ENCODE measurements at places on chromosomes 7 and 10.
A peak's percentile ranks its signal among the peaks of the same experiment; 100 is the strongest.

GRCh38 chr7:17554341-17555015 lies 256.0 kb downstream of the AHR start:
- DNase-seq: no peak

DNA sequence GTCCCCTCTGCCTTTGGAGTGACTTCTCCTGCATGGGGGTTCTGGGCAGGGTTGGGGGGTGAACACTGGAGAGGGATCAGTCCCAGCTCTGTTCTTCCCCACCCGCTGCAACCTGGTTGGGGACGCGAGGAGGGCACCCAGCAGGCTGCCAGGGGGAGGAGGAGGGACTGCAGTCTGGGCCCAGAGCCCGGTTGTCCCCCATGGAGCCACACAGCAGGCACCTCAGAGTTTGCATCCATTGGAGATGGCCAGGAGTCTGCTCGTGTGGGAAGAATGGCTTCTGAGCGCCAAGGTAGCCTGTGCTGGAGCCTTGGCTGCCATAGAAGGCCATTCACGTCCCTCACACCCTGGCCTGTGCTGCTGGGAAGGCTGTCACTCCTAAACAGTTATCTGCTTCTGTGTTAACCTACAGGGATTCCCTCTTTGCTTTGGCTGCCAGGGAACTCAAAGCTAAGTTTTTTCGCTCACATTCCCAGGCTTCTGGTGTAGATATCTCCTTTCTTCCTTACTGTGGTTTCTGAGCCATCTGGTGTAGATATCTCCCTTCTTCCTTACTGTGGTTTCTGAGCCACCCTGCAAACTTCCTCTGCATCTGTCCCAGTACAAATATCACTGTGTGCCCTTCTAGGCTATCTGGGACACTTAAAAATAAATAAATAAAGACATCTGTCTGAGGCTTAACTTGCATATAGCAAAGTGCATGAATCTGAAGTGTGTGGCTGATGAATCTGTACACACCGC lies 133.7 kb downstream of the LHPP start:
- DNase-seq: peak; percentile 2

DNA sequence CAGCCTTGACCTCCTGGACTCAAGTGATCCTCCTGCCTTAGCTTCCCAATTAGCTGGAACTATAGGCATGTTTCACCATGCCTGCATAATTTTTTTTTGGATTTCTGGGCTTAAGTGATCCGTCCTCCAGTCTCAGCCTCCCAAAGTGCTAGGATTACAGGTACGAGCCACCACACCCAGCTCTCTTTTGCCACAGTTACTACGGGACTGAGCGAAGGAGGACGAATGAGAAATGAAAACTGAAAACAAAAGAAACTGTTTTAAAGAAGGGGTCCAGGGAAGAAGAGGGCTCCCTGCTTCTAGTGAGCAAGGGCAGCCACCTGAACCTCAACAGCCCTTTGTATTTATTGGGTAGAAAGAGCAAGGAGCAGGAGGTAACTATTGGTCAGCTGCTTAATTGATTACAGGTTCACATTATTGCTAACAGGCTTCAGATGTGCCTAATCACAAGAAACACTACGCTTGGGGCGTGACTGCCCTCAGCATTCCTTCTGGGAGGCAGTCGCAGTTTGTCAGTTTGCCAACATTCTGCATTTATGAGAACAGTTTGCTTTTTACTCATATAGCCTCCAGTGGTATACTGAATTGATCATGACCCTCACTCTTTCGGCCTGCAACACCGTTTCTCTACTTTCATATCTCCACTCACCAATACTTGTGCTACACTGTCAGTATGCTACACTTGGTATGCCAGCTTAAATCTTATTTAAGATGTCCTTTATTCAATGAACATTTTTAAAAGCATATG lies 676.8 kb downstream of the DNAJB9 start:
- DNase-seq: no peak

DNA sequence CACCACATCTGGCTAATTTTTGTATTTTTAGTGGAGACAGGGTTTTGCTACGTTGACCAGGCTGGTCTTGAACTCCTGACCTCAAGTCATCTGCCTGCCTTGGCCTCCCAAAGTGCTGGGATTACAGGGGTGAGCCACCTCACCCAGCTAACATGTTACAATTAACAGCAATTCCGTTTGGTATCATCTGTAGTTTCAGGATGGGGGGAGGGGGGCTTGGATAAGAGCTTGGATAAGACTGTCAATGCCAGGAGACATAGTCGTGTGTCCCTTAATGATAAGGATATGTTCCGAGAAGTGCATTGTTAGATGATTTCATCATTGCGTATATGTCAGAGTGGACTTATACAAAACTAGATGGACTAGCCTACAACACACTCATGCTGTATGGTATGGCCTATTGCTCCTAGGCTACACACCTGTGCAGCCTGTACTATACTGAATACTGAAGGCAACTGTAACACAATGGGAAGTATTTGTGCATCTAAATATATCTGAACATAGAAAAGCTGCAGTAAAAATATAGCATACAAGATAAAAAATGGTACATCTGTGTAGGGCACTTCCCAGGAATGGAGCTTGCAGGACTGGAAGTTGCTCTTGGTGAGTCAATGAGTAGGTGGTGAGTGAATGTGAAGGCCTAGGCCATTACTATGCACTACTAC lies 103.9 kb upstream of the TNS3 start:
- no peak for DNase-seq

DNA sequence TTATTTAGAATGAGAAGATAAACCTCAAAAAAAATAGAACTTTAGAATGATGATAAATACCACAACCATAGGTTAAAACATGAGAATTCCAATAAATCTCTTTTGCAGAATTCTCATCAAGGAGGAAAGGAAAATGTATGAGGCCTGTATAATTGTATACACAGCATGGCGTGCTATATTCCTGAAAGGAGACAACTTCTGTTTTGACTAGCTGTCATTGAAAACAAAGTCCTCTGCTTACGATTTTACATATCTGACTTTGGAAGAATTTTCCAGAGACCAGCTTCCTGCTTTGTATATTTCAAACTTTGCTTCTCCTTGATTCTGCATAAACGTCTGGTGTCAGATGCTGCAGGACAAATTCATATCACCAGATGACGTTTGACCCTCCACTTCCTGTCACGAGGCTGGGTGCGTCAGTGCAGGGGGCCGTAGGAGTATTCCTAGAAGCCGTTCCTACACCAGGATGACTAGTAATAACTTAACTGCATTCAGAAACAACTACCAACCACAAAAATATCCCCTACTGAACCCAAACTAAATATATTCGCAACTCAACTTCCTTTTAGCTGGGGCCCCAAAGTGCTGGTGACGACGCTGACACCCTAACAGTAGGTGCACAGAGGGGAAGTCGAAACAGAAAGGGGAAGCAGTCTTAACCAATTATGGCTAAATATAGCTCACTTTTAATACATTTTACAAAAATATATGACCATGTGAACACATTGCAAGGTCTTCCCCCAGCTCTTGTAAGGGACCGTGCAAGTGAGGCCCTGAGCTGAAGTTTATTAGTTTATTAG lies 178.6 kb upstream of the INHBA start:
- no peak for DNase-seq

- no peak for DNase-seq
Observed at GRCh38 chr7:6654842-6655610, 17.9 kb downstream of the ZNF316 start.

- peak; percentile 81 for DNase-seq
Observed at GRCh38 chr7:106064771-106065574, 47.1 kb downstream of the SYPL1 start.

DNA sequence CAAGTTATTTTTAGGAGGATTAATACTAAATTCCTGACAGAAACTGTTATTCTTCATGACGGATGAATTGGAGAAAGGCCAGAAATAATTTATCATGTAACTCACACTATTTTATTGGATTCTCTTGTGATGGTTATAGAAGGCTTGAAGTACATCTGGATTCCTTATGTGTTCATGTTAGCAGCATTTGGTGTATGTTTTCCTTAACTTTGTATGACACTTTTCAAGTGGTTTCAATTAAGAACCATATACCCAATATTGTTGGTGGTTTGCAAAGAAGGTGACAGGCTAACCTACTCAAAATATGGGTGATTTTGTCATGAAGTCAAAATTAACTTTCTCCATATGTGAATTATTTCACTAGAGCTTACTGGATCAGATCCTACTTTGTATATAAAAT lies 532.2 kb upstream of the CNTNAP2 start:
- no peak for DNase-seq

DNA sequence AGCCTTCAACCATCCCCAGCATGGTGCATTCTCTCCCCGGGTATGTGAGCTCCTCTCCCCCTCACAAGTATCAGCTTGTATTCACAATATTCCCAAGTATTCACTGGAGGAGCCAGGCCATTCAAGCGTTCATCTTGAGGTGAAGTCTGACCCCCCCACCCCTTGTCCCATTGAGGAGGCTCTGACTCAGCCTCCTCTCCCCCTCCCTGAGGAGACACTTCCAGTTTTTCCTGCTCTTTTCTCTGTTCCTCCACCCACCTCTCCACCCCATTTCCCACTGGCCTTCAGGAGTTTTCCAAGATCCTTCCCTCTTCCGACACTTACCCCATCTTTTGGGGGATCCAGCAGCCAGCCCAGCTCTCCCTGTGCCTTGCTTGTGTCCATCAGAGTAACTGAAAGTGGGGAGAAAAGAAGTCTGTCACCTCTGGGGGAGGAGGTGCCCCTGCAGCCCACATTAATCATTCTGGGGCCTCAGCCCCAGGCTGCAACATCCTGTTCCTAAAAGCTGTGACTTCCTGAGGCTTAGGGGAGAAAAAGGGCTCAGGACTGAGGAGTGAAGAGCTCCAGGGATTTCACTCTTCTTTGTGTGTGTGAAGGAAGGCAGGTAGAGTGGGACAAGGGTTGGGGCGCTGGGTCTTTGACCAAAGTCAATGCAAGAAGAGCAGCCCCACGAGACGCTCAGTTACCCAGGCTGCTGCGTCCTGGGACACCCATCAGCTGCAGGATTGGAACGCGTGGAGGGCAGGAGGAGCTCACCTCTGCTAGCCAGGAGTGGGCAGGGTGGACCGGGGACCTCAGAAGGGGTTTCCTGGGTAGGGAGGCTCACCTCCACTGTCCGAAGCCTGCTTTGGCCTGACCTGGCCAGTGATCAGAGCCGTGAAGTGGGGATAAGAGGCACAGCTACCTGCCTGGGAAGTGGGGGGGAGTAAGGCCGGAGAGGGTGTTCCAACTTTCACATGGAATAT lies 1.1 kb downstream of the EPHA1 start:
- DNase-seq: no peak

DNA sequence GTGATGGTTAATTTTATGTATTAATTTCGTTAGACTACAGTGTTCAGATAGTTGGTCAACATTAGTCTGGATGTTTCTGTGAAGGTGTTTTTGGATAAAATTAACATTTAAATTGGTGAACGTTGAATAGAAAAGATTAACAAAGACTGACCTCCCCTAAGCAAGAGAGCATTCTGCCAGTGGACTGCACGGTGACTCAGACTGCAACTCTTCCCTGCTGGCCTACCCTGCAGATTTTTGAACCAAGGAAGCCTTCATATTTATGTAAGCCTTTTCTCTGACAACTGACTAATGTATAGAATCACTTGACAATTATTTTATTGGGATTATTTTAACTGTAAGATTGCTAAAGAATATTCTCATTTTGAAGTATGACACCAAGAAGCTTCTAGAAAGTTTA lies 7.9 kb upstream of the ZNF248 start:
- no peak for DNase-seq

DNA sequence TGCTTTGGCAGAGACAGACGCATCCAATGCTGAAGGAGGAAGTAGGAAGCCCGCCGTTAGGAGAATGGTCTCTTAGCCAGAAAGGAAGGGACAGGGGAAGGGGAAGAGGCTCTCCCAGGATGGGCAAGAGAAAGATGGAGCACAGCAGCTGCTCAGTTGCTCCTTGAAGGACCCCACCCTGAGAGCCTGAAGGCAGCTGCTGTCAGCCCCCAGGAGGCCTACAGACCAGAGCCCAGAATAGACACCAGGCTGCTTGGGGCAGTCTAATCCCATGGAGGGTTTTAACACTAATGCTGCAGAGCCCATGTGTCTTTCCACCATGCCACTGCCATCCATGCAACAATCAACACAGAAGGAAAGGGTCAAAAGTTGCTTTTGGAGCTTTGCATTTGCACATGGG lies 3.5 kb upstream of the C7orf33 start:
- no peak for DNase-seq

- no peak for DNase-seq
Observed at GRCh38 chr7:81492240-81492639, 277.6 kb downstream of the HGF start.

- DNase-seq: no peak
Observed at GRCh38 chr7:78649976-78650375, 803.5 kb downstream of the MAGI2 start.

DNA sequence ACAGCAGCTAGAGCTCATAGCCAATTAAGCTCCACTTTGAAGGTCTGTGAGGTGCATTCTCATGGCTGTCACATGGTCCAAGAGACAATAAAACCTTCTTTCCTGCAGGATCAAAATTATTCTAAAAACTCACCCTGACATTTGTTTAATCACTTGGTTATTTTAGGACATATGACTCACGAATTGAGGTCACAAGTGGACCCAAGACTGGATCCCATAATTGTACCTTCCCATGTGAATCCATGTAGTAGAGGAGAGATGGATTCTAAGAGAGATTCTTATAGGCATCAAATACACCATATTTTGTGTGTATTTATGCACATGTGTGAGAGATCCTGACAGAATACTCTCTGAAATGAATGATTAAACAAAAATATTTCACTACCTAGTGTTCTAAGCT lies 18.1 kb downstream of the POLR1F start:
- no peak for DNase-seq

DNA sequence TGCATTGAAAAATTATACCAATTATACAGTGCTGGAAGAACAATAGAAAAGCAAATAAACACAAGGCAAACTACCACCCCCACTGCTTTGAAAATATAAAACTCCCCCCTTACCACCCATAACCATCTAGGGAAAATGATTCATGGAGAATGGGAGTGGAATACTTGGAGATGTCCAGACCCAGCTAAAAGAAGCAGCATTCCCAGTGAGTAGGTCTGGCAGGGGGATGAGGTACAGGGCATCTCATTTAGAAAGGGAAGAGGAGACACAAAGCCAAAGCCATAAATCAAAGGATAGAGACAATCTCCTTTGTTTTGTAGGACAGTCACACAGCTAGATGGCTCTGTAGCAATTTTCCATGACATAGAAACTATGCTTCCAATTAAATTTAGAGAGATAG lies 36.0 kb upstream of the DGKI start:
- no peak for DNase-seq

GRCh38 chr10:132104471-132105301 lies 38.9 kb downstream of the JAKMIP3 start:
- no peak for DNase-seq

Data from BE2C (cell line).